ENCODE measurements at places on chromosomes 11 and 22. TPM values are rescaled to one million over a fixed set of nuclear protein-coding genes. Genes with fewer than 3 reads are reported as not detected.

Gene OR51E2
- 0.20 TPM for total RNA-seq

Gene IFITM1
- total RNA-seq: 431 TPM

Gene CRYBB3
- not detected for total RNA-seq

GRCh38 chr11:72594493-72595291, 79.5 kb downstream of the PDE2A start:
- no peak for DNase-seq

DNA sequence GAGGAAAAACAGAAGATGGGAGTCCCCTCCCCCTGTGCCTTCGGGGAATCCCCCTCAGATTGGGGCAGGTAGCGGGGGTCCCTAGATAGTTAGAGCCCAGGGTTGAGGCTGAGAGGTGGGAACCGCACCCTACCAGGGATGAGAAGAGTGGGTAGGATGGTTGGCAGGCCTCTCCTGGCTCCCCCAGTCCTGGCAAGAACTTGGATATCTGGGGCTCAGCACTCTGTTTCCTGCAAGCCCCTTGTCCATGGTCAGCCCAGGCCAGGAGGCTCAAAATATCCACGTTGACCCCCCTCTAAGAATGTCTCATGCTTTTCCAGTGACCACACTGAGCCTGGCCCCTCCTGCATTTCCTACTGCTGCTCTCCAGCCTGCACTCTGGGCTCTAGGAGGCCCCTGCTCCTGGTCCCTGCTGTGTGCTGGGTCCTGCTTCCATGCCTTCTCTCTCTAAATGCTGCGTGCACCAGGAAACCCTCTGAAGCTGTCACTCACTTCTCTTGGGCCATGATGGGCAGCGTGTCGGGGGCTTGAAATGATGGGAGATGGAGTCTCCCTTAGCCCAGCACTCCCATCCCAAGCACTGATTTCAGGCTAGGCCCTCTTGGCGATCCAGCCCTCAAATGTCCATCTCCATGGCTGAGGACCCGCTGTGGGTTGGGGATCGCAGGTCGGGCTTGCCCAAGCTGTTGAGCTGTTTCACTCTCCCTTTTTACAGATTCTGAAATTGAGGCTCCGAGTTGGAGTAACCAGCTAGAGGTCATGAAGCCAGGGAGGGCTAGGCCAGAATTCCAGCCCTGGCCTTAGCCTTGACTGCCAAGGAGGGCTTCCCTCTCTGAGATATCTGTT, 2.0 kb downstream of the MAP3K11 start:
- DNase-seq: no peak

DNA sequence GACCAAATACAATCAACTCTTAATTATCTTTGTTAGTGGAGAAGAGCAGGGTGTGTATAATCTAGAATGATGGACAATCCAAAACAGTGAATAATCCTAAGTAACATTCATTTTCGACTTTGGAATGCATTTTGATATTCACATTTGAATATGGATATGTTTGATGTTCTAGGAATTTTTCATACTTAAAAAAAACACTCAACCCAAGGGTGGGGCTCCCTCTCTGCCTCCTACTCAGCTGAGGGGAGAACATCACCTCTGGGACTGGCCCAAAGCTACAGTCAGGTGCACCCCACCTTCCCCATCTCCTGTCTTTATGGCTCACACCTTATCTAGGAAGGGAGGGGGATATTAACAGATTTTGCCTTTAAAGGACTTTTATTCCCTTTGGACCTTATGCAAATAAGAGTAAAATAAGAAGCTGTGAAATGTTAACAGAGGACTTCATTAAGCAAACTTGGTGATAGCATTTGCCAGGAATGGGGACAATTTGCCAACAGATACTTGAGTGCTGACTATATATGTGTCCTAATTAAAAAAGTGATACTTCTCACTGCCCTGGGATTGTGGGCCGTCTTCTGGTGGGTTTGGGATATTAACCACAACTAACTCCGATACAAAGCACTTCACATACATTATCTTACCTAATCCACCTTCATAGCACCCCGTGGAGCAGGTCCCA, 187.0 kb downstream of the ST3GAL4 start:
- no peak for DNase-seq

GRCh38 chr22:50576070-50576469, 2.2 kb downstream of the CPT1B start:
- no peak for DNase-seq

DNA sequence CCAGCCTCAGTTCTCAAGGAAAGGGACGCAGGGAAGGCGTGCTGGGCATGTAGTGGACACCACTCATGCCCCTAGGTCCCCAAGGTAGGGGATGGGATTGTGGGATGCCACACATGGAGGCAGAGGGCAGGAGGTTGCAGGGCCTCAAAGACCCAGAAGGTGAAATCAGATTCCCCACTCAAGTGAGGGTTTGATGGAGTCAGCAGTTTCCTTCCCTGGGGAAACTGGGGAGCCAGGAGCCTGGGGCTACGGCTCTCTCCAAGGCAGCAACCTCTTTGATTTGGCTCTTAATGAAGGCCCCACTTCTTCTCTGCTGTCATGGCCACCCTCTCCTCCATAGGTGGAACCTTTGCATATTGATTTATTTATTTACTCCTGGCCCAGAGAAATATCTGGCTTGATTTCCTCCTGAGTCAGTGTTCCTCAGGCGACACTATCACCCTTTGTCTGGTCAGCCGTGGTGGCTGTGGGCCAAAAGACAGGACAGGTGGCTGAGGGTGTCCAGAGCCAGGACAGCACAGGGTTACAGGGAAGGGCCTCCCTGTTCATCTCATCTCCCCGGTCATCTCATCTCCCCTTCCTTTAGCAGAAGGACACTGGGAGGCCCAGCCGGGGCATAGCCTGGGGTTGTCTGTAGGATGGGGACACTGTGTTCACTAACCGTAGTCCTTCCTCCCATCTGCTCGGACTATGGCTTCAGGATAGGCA, 9.6 kb downstream of the GNAZ start:
- no peak for DNase-seq

All from tibial nerve (tissue), 4 donors.